ENCODE measurements at places on chromosomes 3 and 15.

DNA sequence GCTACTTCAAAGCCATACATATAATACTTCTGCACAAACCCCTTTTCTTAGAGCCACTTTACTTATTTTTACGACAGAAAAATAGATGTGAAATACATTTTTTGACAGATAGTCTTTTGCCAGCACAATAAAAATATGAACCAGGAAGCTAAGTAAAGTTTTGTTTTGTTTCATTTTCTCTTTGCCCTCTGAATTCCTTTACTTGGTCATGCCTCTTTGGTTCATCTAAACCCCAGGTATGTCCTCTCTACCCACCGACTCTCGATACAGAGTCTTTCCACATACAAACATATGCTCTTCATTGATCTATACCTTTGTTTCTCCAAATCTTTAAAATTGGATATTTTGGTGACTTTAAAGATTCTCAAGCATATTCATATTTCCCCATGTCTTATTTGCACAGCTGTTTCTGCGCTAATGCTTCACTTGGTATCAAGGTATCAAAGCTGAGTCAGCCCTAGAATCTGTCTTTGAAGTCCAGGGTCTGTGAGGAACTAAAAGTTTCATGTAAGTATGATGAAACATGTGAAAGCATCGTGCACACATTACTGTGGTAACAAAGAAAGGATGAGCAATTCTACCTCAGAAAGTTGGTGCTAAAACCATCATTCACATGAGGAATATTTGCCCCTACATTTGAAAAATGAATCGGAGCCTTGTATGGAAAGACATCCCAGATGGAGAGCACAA is 845.4 kb downstream of the NAALADL2 start:
- DNase-seq = no peak

GRCh38 chr3:24237971-24238706 is 256.5 kb downstream of the THRB start:
- no peak for DNase-seq

DNA sequence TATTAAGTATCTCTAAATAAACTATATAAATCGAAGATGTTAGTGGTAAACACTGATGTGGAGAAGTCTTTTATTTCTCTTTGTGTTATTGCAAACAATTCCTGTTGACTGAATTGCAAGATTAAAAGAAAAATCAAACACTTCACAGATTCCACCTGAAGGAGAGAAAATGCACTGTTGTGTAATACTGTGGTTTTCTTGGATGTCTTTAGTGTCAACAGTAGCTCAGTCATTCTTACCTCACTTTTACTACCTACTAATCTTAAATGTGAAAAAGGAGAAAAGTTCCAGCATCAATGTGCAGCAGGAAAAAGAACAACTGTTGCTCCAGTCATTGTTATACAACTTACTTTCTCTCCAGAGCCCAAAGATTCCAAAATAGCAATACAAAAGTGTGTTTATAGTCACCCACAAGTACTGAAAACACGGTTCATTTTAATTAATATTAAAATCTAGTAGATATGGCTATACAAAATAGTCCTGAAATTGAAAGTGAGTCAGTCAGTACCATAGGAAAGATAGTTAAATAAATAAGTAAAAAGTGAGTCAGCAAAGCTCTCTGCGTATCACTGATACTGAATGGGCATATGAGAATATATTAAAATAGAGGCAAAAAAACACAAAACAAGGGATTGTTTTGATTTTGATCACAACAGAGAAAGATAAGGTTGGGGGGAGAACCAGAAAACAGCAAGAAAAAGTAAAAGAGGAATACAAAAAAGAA is 90.5 kb upstream of the CSPG5 start:
- no peak for DNase-seq

DNA sequence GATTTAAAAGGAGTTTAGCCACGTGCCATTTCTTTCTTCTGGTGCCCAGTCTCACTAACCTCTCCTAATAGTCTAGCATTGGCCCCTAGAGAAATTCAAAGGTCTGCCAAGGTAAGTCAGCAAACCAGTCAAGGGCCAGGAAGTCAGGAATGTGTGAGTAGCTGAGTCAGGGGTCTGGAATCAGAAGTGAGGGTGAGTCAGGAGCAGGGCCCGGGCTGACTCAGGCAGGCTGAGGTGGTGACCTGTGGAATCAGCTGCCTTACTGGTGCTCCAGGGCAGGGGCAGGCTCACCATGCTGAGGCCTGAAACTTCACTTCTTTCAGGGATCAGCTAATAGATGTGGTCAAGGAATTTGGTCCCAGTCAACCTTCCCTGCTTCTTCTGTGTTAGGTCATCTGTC is 105.8 kb upstream of the MYZAP start:
- no peak for DNase-seq

DNA sequence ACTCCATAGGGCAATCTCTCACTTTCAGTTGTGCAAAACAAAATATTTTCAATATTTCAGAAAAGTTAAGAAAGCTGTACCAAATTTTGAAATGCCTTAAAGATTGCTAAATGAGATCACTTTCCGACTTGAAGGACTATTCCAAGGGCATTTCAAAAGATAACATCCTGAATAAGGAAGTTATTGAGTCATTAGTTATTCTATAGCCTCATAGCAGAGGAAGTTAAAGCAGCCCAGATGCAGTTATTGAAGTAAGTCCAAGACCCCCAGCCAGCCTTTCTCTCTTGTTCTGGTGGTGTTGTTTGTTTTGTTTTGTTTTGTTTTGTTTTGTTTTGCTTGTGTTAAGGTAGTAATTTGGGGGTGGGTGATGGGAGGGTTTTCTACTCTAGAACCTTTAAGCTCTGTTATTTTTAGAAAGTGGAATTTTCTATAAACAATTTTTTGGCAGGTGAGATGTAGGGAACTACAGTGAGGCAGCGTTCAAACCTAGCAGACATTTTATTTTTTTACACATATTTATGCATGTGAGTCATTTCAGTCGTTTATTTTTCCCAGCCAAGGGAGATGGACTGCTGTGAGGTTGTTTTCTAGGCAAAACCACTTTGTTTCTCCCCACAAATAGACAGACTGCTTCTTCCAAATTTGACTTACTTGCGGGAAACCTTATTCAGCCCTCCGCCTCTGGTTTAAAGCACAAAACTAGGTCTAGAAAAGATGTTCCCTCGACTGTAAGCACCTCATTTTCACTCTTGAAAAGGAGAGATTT is 216.3 kb upstream of the ARPP21 start:
- DNase-seq = no peak

All from activated T-helper 9 cell treated with anti-CD3 and anti-CD28 coated beads, Interleukin-2, amount 50 U/mL, for 16 hours (primary cell).